ENCODE measurements at places on chromosomes 1 and 21. TPM values are rescaled to one million over a fixed set of nuclear protein-coding genes. Genes with fewer than 3 reads are reported as not detected.

The PDC gene
- total RNA-seq, result not detected

The SLC1A7 gene
- not detected for total RNA-seq

The ADSS2 gene
- 35.4 TPM for total RNA-seq

The PTPN7 gene
- 1.3 TPM for total RNA-seq

The PDE4B gene
- total RNA-seq, result 45.6 TPM
